CD4-positive, alpha-beta T cell treated with Interleukin-1 beta for 1 hour (primary cell): ENCODE measurements at places on chromosomes 12 and 14.

DNA sequence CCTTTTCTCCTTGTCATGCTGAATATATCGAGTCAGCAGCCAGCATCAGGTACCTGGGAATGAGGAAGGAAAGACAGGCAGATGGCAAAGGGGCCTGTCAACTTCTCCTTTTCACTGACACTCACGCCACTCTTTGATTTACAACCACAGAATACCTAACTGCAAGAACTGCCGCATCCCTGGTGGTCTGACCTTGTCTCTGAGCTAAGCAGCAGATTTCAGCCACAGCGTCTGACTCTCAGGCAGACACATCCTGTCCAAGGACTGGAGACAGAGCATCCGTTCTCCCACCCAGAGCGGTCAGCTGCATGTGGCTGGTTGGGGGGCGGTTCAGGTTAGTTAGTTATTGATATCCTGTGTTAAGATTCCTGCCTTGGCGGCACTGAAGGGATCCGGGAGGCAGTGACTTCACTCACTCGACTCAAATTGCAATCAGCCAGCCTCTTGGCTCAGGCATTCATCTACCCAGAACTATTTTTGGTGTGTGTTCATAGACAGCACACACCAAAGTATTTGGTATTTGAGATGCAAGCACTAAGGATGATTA lies 11.2 kb upstream of the MAP1LC3B2 start:
- DNase-seq, result peak; percentile 55

DNA sequence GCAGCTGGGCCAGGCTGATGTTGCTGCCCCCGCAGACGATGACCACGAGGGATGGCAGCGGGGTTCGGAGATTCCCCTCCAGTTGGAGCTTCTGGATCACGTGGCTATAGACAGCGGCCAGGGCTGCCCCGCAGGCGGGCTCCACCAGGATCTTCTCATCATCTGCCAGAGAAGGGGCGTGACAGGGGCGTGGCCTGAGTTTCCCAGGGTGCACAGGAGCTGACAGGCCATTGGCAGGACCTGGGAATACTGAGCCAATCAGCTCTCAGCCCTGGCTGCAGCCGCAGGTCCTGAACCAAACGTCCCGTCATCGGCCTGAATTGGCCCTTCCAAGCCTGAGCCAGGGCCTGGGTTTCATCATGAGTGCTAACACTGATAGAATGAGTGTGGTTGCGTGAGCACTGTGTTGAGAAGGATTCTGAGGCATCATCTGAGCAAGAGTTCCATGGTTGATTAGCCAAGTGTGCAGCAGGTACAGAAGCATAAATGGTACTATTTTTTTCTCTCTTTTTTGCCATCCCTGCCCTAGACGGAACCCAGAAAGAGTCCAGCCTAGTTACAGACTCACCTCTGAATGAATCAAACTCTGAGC lies 10.6 kb downstream of the SDS start:
- DNase-seq, result no peak

DNA sequence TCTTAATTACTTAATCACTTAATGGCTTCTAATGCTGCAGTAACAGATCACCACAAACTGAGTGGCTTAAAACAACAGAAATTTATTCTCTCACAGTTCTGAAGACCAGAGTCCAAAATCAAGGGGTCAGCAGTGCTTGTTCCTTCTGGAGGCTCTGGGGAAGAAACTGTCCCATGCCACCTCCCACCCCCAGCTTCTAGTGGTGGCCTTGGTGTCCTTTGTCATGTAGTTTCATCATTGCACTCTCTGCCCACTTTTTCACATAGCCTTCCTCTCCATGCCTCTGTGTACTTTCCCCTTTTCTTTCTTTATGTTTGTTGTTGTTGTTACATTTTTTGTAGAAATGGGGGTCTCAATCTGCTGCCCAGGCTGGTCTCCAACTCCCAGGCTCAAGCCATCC lies 16.1 kb upstream of the UBC start:
- no peak for DNase-seq

GRCh38 chr12:46660276-46660675 lies 165.5 kb downstream of the SLC38A4 start:
- DNase-seq, result no peak

DNA sequence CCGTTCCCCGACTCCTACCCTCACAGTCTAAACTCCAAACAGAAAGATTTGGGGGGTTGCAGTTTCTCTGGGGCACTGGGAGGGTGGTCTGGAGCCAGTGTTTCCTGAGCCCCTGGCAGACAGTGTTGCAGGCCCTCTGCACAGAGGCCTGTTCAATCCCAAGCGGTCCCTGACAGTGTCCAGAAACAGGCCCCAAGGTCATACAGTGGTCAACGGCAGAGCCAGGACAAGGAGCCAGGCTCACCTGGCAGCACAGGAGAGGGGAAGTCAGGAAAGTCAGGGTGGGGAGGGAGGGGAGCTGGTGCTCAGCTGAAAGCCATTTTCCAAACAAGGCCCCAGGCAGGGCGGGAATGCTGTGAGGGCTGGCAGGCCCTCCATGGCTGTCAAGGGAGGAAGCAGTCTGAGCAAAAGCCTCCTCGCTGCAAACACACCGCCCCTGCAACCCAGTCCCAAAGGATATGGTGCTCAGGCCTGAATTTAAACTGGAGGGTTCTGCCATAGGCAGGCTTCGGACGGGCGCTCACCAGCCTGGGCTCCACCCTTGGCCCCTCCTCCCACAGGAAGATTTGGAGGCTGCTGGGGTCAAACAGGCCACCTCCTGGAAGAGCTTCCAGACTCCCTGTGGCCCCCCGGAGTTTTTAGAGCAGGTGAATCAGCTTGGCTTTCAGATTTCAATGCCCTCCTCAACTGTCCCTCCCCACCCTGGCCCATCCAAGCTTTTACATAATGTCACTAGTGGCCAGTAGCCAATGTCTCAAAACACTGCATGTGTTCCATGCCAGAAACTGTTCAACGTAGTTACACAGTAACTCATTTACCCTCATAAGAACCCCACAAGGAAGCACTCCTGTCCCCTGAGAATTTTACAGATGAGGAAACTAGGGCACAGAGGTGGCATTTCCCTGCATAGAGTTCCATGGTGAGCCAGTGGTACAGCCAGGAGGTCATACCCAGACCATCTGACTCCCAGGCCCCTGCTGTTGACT lies 41.5 kb downstream of the CHGA start:
- DNase-seq, result no peak

- DNase-seq, result no peak
Observed at GRCh38 chr12:124759841-124760503, 103.7 kb downstream of the SCARB1 start.

DNA sequence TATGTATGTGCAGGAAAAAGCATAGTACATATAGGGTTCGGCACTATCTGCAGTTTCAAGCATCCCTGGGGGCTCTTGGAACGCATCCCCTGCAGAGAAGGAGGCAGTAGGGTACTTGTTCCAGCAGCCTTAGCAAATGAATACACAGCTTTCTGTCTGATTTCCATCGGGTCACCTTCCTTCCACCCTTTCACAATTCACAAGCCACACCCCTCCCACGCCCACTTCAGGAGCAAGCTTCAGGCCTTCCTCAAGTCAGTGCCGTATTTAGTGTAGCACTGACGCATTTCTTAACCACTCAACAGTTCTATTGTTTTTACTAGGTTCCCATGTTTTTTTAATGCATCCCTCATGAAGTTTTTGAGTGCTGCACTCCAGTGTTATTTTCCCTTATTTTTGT lies 64.2 kb downstream of the CLMN start:
- DNase-seq, result no peak

DNA sequence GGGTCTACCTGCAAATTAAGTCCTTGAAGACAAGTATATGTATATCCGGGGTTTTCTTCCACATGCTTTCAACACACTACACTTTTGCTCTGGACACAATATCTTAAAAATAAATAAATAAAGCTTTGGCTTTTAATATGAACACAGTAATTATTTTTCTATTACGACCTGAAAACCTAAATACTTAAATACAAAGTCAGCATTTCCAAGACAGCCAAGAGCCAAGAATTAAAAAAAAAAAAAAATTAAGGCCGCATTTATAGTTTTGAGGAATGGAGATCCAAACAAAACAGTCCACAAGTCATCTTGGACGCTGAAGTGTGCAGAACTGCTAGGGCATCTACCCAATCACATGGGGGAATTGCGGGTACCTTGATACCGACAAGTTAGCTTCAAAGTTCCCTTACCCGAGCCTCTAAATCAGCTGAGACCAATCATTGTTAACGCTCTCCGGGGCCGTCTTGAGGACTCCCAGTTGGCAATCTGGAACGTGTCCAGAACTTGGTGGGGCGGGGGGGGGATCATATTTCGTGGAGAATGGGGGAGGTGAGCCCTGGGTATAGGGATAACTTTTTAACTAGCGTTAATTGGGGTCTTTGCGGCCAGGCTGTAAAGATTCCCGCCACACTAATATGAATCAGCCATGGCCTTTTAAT lies 731 bp upstream of the PCNX4 start:
- peak; percentile 35 for DNase-seq

DNA sequence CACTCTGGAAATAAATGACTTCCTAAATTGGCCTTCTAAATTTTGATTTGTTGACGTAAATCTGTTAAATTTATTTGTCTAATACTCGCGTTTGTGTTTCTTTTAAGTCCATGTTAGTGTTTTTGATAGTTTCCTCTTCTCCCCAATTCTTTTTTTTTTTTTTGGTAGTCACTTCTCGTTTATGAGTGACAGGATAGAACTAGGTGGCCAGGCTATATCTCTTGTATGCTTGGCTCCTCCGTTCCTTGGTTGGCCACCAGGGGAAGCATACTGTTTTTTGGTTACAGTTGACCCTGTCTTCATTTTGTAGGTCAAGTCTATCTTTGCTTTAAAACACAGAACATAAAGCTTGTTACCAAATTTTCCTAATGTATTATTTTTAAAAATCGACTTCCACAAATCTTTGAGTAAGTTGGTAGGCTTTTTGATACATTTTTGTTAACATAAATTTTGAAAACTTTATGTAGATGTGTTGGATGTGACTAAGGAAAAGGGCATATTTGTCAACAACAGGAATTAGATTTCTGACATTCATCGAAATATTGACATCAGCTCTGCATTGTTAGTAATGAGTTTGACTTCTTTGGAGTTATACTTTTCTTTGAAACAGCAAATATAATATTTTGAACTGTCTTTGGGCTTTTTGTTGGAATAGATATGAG lies 2.2 kb downstream of the RCOR1 start:
- DNase-seq, result peak; percentile 73

DNA sequence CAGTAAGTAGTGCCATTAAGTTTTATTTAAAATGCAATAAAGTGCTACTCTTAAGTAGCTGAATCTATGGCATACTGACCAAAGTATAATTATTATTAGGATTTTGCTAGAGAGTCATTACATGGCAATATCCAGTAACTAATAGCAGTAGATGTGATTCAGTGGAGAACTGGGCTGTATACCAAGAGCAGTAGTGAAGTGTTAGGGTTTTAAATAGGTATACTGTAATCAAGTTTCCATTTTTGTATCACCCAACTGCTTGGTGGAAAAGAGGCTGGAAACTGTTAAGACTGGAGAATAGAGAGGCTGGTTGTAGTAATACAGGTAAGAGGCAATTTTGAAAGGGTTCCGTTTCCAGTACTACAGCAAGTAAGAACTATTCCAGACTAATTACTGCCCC lies 13.3 kb upstream of the LLPH start:
- no peak for DNase-seq

- DNase-seq, result no peak
Observed at GRCh38 chr12:23133471-23133870, 508.5 kb downstream of the ETNK1 start.

- no peak for DNase-seq
Observed at GRCh38 chr14:73240816-73241480, 3.6 kb downstream of the PAPLN start.

DNA sequence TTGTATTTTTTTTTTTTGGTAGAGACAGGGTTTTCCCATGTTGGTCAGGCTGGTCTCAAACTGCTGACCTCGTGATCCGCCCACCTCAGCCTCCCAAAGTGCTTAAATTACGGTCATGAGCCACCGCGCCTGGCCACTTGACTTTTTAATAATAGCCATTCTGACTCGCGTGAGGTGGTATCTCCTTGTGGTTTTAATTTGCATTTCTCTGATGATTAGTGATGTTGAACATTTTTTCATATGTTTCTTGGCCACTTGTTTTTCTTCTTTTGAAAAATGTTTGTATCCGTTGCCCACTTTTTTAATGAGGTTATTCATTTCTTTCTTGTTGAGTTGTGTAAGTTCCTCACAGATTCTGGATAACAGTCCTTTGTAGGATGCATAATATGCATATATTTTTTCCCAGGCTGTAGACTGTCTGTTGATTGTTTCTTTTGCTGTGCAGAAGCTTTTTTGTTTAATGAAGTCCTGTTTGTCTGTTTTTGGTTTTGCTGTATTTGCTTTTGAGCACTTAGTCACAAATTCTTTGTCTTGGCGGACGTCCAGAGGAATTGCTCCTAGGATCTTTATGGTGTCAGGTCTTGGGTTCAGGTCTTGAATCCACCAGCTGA lies 10.3 kb upstream of the PGAM5 start:
- no peak for DNase-seq

DNA sequence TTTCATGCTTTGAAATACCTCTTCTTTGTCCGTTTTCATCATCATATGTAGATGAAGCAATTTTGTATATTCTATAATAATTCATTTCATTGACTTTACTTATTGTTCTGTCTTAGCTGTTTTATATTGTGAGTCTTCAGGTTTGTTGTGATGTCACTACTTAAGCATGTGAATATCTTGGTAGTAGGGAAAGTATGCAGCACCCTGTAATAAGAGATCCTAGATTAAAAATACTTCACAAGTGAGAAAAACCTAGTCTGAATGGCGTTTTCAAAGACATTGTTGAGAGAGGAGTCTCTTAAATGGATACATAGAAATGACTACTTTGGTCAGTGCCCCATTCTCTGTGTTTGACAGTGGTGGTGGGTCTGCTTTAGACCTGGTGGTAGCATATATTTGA lies 61.4 kb downstream of the SLC16A7 start:
- no peak for DNase-seq

DNA sequence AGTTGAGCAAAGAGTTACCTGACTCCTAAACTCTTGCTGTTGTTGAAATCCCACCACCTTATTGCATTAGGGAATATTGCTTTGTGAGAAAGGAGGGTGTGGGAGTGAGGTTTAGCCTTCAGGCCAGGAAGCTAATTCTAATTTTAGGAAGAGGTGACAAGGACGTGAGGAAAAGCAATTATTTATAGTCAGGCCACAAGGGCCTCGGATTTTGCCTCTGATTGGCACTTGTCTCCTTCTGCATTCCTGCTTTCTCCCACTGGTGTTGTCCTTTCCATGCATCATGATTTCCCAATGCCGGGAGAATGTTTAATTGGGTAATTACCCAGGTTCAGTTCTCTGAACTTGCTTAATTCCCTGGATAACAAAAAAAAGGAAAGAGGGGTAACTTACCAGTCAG lies 37.9 kb upstream of the SLC38A2 start:
- no peak for DNase-seq
